Placental epithelial cell (primary cell): ENCODE measurements at places on chromosomes 3 and 15. TPM values are rescaled to one million over a fixed set of nuclear protein-coding genes. Genes with fewer than 3 reads are reported as not detected.

XCR1 gene
- under 0.01 TPM in 1 of 2 replicates, not detected in the other for total RNA-seq

TMEM62 gene
- 2.4 and 3.8 TPM in 2 replicates for total RNA-seq

IQCH gene
- 4.3 and 5.1 TPM in 2 replicates for total RNA-seq

SCN11A gene
- under 0.01 and 0.11 TPM in 2 replicates for total RNA-seq

GASK1A gene
- total RNA-seq, result 23.2 and 24.3 TPM in 2 replicates
